Upper lobe of left lung (tissue), 6 donors: ENCODE measurements at places on chromosomes 3 and 15.

DNA sequence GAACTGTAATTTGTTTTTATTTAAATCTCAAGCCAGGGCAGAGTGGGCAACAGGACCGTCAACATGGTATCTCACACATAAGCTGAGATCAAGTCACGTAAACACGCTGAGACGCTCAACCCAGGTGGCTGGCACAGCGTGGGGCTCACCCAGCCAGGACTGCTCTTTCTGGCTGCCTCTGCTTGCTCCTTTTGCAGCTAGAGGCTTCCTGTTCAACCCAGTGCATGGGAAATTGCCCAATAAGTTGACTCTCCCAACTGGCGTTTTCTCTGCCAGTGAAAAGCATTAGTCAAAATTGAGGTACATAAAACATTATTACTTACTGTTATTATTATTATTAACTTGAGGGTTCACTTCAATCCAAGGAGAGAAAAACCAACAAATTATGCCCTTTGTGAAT, 398.1 kb downstream of the NR2F2 start:
- H3K27me3 ChIP-seq: no peaks in the 10 kb centered on the region
- H3K4me3 ChIP-seq: no peak overlapping the region
- peak; percentile 8 for DNase-seq

GRCh38 chr3:190305406-190305805, 16.8 kb downstream of the CLDN1 start:
- no peak overlapping the region for H3K4me3 ChIP-seq
- no peaks in the 10 kb centered on the region for H3K27me3 ChIP-seq
- no peak for DNase-seq
- H3K27ac ChIP-seq: no peak overlapping the region
- H3K36me3 ChIP-seq: no peaks in the 10 kb centered on the region

- DNase-seq: no peak
- H3K4me3 ChIP-seq: no peak overlapping the region
- H3K27me3 ChIP-seq: no peaks in the 10 kb centered on the region
These were observed 52.6 kb upstream of the CP start for GRCh38 chr3:149274220-149274619.

DNA sequence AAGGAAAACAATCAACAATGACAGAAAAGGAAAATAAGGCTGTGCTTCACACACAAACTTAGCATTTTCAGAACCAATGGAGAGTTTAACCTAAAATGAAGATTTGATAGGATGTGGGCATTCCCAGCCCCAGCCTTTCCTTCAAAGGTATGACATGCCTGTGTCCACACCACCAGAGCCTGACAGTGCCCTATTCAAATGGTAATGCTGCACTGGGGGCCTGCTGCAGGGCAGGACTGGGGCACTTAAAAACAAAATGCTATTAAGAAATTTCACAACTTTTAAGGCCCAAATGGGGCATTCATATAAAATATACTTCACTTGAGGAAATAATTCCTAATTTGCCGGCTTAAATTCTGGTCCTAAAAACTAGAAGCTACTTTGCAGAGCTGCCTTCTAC, 30.9 kb upstream of the TKT start:
- H3K27me3 ChIP-seq: no peaks in the 10 kb centered on the region
- H3K4me3 ChIP-seq: no peak overlapping the region
- no peak for DNase-seq
- no peak overlapping the region for H3K27ac ChIP-seq

GRCh38 chr3:160314995-160315394, 84.0 kb downstream of the IFT80 start:
- H3K27me3 ChIP-seq: no peaks in the 10 kb centered on the region
- no peaks in the 10 kb centered on the region for H3K36me3 ChIP-seq
- H3K27ac ChIP-seq: no peak overlapping the region
- no peak overlapping the region for H3K4me3 ChIP-seq

DNA sequence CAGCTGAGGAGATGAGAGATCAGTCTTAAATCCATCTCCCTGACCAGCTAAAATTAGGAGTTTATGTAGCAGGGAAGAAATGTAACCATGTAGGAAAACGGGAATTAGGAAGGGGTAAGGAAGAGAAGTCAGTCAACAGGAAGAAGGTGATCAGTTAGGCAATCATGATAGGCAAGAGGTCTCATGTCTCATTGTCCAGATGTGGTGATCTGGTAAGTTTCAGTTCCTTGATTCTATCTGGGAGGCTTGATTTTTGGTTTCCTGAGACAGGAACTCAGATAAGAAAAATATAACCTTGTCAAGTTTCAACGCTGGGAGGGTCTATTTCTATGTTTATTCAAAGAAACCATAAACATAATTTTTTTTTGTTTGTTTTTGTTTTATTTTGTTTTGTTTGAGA, 40.3 kb upstream of the TBC1D5 start:
- no peaks in the 10 kb centered on the region for H3K36me3 ChIP-seq
- no peak overlapping the region for H3K27ac ChIP-seq
- no peaks in the 10 kb centered on the region for H3K4me1 ChIP-seq
- DNase-seq: no peak

DNA sequence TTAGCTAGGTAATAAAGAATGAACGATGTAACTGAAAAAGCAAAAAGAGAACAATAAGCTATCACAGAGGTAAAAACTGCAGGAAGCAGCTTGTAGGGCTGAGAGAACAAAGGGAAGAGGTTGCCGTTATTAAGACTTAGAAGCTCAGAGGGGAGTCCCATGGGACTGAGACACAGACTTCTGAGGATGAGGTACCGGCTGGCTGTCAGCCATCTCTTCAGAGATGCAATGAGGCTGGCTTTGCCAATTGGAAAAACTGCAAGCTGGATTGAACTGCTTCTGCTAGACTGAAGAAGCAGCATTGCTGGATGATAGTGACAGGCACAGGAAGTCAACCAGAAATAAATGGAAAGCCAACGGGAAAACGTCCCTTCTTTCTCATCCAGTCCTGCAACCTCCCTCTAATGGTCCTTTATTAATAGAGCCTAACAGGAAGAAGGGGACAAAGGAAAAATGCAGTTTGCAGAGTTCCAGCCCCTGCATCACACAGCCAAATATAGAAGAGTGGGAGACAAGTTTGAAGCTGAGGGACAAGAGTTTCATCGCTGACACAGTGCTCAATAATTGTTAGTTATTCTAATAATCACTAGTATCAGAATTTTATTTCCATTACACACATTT, 21.1 kb upstream of the KLHL6 start:
- H3K4me1 ChIP-seq: peaks cover 10% of the 10 kb centered on the region
- no peaks in the 10 kb centered on the region for H3K36me3 ChIP-seq
- H3K27ac ChIP-seq: no peak overlapping the region
- no peaks in the 10 kb centered on the region for H3K27me3 ChIP-seq

- no peak for DNase-seq
- H3K4me3 ChIP-seq: no peak overlapping the region
- no peak overlapping the region for H3K27ac ChIP-seq
- H3K36me3 ChIP-seq: no peaks in the 10 kb centered on the region
These were observed 464.1 kb upstream of the TPRG1 start for GRCh38 chr3:188707381-188708288.

GRCh38 chr3:112123548-112123947, 9.5 kb downstream of the GCSAM start:
- H3K4me3 ChIP-seq: no peak overlapping the region
- DNase-seq: no peak
- no peaks in the 10 kb centered on the region for H3K27me3 ChIP-seq
- peaks cover 6% of the 10 kb centered on the region for H3K4me1 ChIP-seq

DNA sequence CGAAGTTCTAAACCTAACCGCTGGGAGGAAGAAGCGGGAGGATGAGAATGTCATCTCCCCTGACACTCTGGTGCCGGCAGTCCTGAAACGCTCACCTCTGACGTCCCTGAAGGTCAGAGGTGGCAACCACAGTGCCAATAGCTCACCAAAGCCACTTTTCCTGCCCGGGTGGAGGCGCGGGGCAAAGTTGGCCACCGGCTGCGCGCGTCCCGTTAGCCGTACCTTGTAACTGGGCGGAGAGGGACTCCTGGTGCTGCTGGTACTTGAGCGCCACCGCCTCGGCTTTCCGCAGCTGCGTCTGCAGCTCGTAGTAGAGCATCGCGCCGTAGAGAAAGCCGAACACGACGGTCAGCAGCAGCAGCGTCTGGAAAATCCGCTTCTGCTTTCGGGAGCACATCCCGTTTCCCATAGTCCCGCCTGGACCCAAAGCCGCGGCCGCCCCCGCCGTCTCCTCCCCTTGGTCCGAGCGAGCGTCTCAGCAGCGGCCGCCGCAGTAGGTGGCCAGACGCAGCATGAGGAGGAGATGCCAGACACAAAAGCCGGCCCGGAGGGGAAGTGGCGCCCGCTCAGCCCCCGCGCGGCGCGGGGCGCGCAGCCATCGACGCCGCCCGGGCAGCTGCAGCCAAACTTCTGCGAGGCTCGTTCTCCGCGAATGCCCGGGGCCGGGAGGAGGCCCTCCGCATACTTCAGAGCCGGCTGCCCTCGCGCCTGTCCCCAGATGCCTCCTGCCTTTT, 680 bp downstream of the GOLIM4 start:
- no peaks in the 10 kb centered on the region for H3K27me3 ChIP-seq
- peak; percentile 93 for DNase-seq
- peak overlapping the region; percentile 91 for H3K27ac ChIP-seq

DNA sequence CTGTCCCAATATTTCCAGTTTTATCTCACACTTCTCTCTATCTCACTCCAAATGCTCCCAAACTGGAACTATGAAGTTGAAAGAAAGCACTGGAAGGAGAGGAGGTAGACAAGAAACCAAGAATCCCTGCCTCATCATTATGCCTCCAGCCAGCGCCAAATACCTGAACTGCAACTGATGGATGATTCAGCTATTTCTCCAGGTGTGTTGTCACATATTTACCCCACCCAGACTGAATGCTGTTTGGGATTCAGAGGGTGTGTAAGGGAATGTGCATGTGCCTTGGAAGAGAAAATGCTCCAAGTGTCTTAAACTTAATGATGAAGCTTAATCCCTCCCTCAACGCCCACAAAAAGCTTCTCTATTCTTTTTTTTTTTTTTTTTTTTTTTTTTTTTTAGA, 269.5 kb upstream of the ATP11B start:
- H3K36me3 ChIP-seq: no peaks in the 10 kb centered on the region
- no peak overlapping the region for H3K27ac ChIP-seq
- no peak for DNase-seq
- no peaks in the 10 kb centered on the region for H3K27me3 ChIP-seq

- H3K27ac ChIP-seq: no peak overlapping the region
- DNase-seq: no peak
- H3K36me3 ChIP-seq: no peaks in the 10 kb centered on the region
- no peaks in the 10 kb centered on the region for H3K27me3 ChIP-seq
These were observed 17.9 kb downstream of the CD80 start for GRCh38 chr3:119541547-119541946.

- no peaks in the 10 kb centered on the region for H3K27me3 ChIP-seq
- no peak overlapping the region for H3K27ac ChIP-seq
- no peaks in the 10 kb centered on the region for H3K4me1 ChIP-seq
- H3K4me3 ChIP-seq: no peak overlapping the region
- no peak for DNase-seq
These were observed 167.1 kb downstream of the P3H2 start for GRCh38 chr3:189953551-189953950.

GRCh38 chr3:172746475-172746874, 4.1 kb upstream of the ECT2 start:
- no peak overlapping the region for H3K4me3 ChIP-seq
- H3K27me3 ChIP-seq: no peaks in the 10 kb centered on the region
- DNase-seq: no peak
- peaks cover 11% of the 10 kb centered on the region for H3K4me1 ChIP-seq
- H3K27ac ChIP-seq: no peak overlapping the region
- H3K36me3 ChIP-seq: no peaks in the 10 kb centered on the region

DNA sequence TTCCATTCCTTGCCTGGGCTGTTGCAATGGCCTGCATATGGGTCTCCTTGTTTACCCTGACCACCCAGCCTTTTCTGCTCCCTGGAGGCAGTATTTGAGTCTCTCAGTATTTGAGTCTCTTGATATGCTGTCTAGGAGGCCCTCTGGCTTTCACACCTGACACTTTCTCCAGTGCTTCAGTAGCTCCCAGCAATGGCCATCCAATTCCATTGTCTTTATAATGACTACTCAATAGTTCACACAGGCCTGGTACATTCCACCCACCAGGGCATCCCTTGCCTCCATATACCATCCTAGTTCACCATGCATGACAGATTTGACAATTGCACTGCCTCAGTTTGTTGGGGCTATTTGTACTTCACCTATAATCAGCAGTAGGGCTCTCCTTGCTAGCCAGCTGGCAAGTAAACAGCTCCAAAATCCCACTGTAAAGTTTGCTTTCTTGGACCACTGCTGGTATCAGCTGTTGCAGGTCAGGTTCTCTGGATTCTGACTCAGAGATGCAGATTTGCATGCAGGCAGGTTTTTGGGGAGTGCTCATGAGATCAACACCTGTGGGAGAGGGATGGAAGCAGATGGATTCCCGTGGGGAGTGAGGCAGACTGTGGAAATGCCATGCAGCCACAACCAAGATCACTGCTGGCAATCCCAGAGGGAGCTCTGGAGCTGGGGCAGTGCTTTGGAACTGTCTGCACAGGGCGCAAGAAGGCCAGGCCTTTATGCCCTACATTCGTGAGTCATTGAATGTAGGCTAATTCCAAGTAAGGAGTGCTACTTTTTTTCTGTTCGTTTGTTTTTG, 19.1 kb upstream of the XIRP1 start:
- H3K27ac ChIP-seq: no peak overlapping the region
- no peak overlapping the region for H3K4me3 ChIP-seq
- H3K36me3 ChIP-seq: no peaks in the 10 kb centered on the region
- H3K27me3 ChIP-seq: no peaks in the 10 kb centered on the region
- peaks cover 8% of the 10 kb centered on the region for H3K4me1 ChIP-seq

DNA sequence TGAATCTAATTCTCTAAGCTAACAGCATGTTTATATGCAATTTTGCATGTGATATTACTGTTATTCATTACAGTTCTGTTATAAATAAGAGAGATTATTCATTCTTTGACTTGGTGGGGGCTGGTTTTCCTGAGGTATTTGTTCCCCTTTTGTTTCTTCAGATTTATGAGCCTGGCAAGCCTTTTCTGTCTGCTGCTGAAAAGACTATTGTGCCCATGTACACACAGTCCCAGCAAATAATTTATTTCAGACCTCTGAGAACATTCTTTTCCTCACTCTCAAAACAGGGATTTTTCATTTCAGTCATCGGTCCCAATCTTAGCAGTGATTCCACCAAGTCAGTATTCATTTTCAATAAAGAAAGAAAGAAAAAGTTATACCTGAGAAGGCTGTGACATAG, 716.8 kb downstream of the NSUN3 start:
- no peak overlapping the region for H3K27ac ChIP-seq
- no peaks in the 10 kb centered on the region for H3K36me3 ChIP-seq
- DNase-seq: no peak

- DNase-seq: no peak
- H3K27ac ChIP-seq: peak overlapping the region; percentile 92
- no peaks in the 10 kb centered on the region for H3K36me3 ChIP-seq
- peaks cover 60% of the 10 kb centered on the region for H3K4me1 ChIP-seq
These were observed 741 bp upstream of the ZNF106 start for GRCh38 chr15:42491539-42492225.

- no peaks in the 10 kb centered on the region for H3K4me1 ChIP-seq
- H3K4me3 ChIP-seq: no peak overlapping the region
- DNase-seq: no peak
- H3K27me3 ChIP-seq: no peaks in the 10 kb centered on the region
- H3K36me3 ChIP-seq: no peaks in the 10 kb centered on the region
These were observed 165.0 kb downstream of the RSL24D1 start for GRCh38 chr15:55031727-55032126.
